Hypothalamus (tissue), 51 donors: ENCODE measurements at places on chromosomes 5 and 9.

DNA sequence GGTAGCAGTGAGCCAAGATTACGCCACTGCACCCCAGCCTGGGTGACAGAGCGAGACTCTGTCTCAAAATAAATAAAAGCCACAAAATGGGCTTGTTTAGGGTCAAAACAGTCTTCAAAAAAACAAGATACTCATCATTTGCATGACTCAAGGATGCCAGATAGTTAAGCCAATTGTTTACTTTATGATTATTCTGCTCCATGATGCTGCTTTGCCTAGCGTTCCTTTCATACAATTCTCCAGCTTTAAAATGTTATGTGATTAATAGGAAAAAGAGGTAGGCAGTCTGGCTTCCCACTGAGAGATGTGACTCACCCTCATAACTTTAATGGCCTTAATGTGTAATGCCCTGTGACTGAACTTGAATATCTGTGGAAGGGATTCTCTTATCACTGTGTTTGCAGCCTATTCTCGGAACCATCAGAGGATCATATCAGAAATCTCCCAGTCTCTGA is 364.6 kb upstream of the TRPC7 start:
- no peak for DNase-seq

- DNase-seq = no peak
These were observed 12.1 kb upstream of the EGFL7 start for GRCh38 chr9:136650648-136651047.

GRCh38 chr5:72108202-72109061 is 1.2 kb downstream of the MAP1B start:
- peak; percentile 71 for DNase-seq

DNA sequence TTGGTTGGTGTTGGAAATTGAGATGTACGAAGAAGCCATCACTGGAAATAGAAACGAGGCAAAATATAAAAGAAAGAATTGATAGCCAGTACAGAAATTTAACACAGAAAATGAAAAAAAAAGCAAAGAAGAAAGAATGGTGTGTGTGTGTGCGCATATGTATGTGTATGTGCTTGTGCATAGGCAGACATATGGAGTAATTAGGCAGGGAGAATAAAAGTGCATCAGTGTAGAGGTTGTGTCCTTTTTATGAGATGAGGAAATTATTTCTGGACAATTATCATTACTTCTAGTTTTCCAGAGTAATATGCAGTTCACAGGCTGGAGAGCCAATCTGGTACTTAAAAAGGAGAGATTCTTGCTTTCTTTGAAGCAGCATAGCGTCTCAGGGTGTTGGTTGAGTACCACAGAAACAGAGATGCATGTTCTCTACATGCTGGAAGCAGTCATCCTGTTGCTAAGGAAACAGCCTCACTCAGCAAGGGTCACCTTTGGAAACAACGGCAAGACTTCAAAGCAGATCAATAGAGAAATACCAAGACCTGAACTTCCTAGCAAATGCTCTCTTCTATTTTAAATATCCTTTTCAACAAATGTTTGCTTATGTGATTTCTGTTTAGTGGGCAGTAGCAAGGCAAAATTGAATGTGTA is 172.7 kb downstream of the TAF11L14 start:
- peak; percentile 55 for DNase-seq

DNA sequence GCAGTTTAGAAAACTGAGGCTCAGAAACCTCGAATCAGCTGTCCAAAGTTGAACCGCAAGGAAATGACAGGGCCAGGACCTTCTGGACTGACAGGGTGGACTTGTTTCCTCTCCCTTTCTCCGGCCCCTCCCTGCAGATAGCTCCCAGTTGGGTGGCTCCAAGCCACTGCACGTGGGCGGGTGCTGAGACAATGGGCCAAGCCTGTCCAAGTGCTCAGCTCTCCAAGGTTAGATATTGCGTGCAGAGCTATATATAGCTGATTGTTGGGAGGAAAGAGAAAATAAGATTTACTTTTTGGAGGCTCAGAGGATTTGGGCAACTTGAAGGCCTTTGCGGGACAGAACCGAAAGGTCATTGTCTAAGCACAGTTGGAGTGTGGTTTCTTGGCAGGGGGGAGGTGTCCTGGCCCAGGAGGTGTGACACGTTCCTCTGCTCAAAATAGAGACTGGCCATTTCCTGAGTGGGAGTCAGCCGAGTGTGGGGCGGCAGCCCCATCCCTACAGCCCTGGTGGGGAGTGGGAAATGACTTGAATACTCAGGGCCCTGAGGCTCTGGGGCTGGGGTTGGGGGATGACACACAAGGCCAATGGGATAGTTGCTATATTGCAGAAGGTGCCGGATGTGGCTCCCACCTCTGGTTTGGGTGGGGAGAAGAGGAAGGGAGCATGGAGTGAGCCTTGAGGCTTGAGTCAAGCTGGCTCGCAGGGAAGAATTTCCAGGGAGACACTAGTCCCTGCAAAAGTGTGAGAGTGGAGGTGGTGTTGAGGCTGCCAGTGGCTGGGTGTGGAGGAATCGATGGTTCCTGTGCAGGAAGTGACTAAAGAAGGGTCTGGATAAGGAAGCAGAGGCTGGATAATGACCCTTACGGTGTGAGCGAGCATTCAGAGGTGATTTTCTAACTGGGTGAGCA is 44.4 kb upstream of the SMAD5 start:
- DNase-seq = no peak
